ENCODE measurements at places on chromosomes 1 and 21. TPM values are rescaled to one million over a fixed set of nuclear protein-coding genes. Genes with fewer than 3 reads are reported as not detected.

BNIPL gene
- total RNA-seq = 2.3 TPM

TSPAN2 gene
- 13.0 TPM for total RNA-seq

DNA sequence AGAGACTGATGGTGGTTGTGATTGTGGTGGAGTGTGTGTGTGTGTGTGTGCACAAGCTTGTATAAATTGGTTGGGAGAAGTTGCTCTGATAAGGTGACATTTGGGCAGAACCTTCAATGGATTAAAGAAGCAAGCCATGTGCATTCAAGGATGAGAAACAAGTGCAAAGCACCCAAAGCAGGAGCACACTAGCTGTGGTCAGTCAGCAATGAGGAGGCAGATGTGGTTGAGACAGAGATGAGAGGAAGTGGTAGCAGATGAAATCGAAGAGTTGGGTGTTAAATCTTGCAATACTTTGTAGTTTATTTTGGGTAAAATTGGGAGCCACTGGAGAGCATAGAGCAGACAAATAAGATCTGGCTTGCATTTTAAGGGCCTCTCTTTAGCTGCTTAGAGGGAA, 4.4 kb upstream of the PGBD5 start:
- H3K27me3 ChIP-seq = no peaks in the 10 kb centered on the region
- H3K36me3 ChIP-seq = no peaks in the 10 kb centered on the region
- no peak for DNase-seq
- H3K4me3 ChIP-seq = no peak overlapping the region
- H3K27ac ChIP-seq = no peak overlapping the region

- no peaks in the 10 kb centered on the region for H3K27me3 ChIP-seq
- no peaks in the 10 kb centered on the region for H3K36me3 ChIP-seq
- H3K27ac ChIP-seq = no peak overlapping the region
- no peak for DNase-seq
- no peaks in the 10 kb centered on the region for H3K4me1 ChIP-seq
Measured at GRCh38 chr1:192550922-192551534, 24.5 kb upstream of the RGS1 start.

DNA sequence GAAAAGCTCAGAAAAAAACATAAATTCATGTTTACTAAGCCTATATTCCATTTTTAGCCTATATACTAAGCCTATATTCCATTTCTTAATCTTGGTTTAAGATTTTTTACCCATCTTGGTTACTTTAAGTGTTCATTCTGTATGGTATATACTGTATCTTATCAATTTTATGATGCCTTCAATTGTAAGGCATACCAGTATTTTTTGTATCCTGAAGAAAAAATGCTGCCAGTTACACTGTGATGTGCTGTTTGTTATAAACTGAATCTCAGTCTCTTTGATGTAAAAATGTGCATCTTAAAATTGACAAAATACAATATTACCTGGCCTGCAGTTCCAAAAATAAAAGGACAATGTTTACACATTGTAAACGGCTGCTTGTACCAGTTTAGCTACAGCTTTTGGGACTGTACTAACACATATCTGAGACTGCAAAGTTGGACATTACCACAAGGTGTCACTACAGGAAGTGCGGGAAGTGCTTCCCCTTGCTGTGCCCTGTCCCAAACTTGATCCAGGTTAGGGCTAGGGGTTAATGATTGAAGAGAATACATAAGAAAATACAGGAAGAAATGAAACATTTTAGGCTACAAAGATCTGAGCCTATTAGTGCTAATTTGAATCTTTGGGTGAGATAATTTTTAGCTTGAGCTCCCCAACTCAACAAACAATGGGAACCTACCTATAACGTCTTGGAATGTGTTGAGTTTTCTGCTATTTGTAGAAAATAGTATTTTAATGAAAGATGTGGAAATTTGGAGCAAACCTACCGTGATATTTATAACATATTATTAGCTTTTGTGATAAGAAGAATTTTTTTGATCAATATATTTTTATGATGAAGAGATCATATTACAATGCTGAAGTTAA, 108.9 kb downstream of the LBR start:
- H3K27ac ChIP-seq = no peak overlapping the region
- DNase-seq = no peak

DNA sequence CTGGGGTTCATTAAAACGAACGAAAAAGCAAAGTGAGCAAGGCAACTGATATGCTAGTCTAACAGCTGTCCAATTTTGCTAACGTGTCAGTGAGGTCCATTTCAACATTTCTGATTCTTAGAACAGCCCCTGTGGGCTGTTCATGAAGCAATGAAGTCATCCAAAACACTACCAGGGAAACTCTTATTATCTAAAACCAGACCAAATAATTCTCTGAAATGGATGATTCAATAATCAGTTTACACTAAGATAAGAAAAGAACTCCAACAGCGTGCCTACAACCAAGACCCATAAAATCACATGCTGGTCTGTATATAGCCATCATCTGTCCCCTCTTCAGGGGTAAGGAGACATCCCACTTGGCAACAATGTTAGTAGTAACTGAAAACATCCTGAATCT, 122.7 kb downstream of the TGFBR3 start:
- no peaks in the 10 kb centered on the region for H3K36me3 ChIP-seq
- DNase-seq = no peak
- H3K4me1 ChIP-seq = no peaks in the 10 kb centered on the region
- H3K27me3 ChIP-seq = no peaks in the 10 kb centered on the region
- no peak overlapping the region for H3K27ac ChIP-seq
- H3K4me3 ChIP-seq = no peak overlapping the region

GJA5 gene
- total RNA-seq = 2.8 TPM

- H3K4me3 ChIP-seq = peak overlapping the region; percentile 95
- H3K36me3 ChIP-seq = peaks cover 34% of the 10 kb centered on the region
- no peaks in the 10 kb centered on the region for H3K4me1 ChIP-seq
- H3K27me3 ChIP-seq = no peaks in the 10 kb centered on the region
- no peak for DNase-seq
Measured at GRCh38 chr1:149928401-149928724, 760 bp upstream of the SF3B4 start.

GRCh38 chr1:38082769-38083263, 36.2 kb upstream of the POU3F1 start:
- no peak for DNase-seq
- H3K27ac ChIP-seq = no peak overlapping the region
- H3K36me3 ChIP-seq = no peaks in the 10 kb centered on the region
- H3K4me1 ChIP-seq = peaks cover 22% of the 10 kb centered on the region
- no peak overlapping the region for H3K4me3 ChIP-seq
- H3K27me3 ChIP-seq = no peaks in the 10 kb centered on the region
